ENCODE measurements at places on chromosomes 3 and 15.

DNA sequence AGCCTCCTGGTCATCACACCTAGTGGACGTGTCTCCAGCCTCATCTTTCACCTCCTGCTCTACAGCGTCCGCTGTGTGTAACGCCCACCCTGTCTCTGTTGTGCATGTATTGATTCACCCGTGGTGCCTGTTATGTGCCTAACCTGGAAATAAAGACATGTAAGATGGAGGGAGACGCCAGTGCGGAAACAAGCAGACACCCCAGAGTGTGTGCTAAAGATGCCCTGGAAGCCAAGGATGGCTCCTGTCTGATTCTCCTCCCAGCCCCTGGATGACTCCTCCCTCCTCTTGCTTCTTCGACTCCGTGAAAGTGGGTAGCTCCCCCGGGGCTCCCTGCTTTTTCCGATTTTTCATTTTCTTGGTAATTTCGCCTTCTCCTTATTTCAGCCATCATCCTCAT is 241.8 kb downstream of the ADAMTS17 start:
- no peak for DNase-seq

DNA sequence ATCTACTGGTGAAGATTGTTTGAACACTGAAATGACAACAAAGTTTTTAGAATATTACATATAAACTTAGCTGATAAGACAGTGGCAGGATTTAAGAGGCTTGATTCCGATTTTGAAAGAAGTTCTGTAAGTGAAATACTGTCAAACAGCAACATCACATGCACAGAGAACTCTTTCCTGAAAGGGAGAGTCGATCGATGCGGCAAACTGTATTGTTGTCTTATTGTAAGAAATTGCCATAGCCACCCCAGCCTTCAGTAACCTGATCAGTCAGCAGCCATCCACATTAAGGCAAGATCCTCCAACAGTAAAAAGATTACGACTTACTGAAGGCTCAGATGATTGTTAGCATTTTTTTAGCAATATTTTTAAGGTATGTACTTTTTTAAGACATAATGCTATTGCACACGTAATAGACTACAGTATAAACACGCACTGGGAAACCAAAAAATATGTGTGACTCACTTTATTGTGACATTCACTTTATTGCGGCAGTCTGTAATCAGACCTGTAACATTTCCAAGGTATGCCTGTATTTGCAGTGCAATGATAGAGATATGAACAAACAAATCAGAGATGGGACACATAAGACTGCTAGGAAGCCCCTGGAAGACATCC is 225.6 kb upstream of the UBE2E1 start:
- DNase-seq: no peak

GRCh38 chr15:77599899-77600298 is 32.8 kb downstream of the LINGO1 start:
- no peak for DNase-seq

GRCh38 chr15:42279234-42279723 is 6.0 kb upstream of the TMEM87A start:
- no peak for DNase-seq

DNA sequence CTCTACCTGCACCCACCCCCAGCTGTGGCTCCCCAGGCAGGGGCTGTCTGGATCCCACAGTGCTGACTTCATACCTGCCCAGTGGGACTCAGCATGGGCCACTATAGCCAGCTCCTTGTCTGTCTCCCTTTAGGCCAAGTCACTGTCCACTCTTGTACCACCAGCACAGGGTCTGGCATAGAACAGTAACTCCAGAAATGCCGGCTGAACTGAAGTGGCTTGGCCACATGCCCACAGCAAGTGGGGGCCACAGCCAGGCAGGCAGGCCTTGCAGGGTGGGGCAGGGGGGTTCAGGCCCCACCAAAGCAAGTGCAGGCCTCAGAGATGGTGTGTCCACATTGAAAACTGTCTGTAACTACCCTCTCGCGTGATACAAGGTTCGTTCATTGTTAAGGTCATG is 252.6 kb upstream of the LYSMD4 start:
- no peak for DNase-seq

- DNase-seq: no peak
Observed at GRCh38 chr3:120348065-120348990, 826 bp downstream of the LRRC58 start.

GRCh38 chr3:140163159-140163763 is 228.3 kb downstream of the CLSTN2 start:
- DNase-seq: no peak

DNA sequence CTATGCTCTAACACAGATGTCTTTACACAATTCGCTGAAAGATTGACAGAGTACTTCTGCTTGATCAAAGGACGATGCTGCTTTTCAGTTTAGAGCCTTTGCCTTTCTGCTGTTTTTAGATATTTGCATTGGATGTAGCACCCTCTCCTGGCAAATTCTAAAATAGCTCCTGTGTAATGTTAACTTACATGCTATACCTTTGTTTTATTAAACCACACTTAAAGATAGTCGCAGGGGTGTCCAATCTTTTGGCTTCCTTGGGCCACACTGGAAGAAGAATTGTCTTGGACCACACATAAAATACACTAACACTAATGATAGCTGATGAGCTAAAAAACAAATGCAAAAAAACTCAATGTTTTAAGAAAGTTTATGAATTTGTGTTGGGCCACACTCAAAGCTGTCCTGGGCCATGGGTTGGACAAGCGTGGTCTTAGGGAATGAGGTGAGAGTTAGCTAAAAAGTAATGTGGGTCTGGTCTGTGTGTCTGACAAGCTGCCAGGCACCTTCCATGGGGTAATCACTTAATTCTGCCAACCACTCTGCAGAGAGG is 62.9 kb downstream of the ATG7 start:
- DNase-seq: peak; percentile 31

- DNase-seq: no peak
Observed at GRCh38 chr15:90271459-90272166, 6.1 kb downstream of the NGRN start.

GRCh38 chr3:13954741-13955483 is 75.0 kb upstream of the WNT7A start:
- DNase-seq: no peak

GRCh38 chr3:194145702-194146101 is 9.8 kb downstream of the HES1 start:
- DNase-seq: no peak

- DNase-seq: no peak
Observed at GRCh38 chr3:42043099-42043813, 47.9 kb upstream of the TRAK1 start.

DNA sequence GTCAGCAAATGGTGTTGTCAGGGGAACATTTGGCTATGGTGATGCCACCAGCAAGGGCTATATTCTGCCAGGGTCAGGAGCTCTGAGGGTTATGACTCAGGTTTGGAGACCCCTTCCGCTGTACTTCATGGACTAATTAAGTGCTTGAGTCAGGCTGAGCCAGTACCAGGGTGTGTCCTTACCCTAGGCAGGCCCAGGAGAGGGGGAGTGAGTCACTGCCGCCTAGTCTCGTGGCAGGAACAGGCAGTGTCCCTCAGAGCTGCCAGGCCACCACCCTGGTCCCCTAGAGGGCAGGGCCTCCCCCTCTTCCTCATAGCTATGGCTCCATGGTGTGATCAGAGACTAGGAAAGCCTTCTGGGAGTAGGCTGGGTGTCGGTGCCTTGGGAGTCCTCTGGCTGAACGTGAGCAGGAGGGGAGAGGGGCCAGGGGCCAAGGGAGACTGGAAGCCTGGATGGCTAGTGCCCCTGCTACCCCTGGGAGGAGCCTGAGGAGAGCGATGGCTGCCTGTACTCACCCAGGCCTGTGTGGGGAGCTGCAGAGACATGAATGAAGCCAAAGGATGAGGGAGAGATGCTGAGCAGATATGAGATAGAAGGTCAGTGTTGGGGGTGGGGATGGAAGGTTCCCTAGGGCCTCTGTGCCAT is 10.6 kb downstream of the MAPKAPK3 start:
- no peak for DNase-seq

- DNase-seq: peak; percentile 62
Observed at GRCh38 chr15:74291101-74292071, 55.3 kb downstream of the CCDC33 start.

DNA sequence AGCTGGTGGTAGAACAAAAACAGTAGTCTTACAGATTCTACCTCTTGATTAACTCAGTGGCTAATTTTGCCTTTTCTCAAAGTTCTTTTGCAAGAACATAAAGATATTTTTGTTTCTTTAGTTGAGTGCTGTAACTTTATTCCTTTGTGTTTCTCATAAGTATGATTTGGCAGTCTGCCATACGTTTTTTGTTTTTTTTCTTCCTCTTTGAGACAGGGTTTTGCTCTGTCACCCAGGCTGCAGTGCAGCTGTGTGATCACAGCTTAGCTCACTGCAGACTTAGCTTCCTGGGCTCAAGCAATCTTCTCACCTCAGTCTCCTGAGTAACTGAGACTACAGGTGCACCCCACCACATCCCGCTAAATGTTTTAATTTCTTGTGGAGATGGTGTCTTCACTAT is 22.4 kb downstream of the B3GNT5 start:
- no peak for DNase-seq

GRCh38 chr15:57820119-57820518 is 113.6 kb downstream of the POLR2M start:
- no peak for DNase-seq

- DNase-seq: no peak
Observed at GRCh38 chr3:43997316-43997715, 244.4 kb upstream of the TOPAZ1 start.

GRCh38 chr3:109363634-109364033 is 26.3 kb upstream of the DPPA4 start:
- no peak for DNase-seq
